Activated CD4-positive, alpha-beta T cell treated with anti-CD3 and anti-CD28 coated beads, Interleukin-2, amount 10 ng/mL, durations not matched to agents 24 days and 14 days (primary cell): ENCODE measurements at places on chromosomes 6 and 20. TPM values are rescaled to one million over a fixed set of nuclear protein-coding genes. Genes with fewer than 3 reads are reported as not detected.

Gene MUCL3
- total RNA-seq = not detected in 2 replicates

Gene SPDEF
- not detected in 2 replicates for total RNA-seq

Gene PLTP
- total RNA-seq = 3.2 and 4.0 TPM in 2 replicates

Gene RRAGD
- 10.6 and 10.9 TPM in 2 replicates for total RNA-seq

Gene HAO1
- total RNA-seq = not detected in 2 replicates

Gene IL20RA
- not detected in 2 replicates for total RNA-seq

Gene ZNF292
- 61.2 and 63.7 TPM in 2 replicates for total RNA-seq

Gene MAS1L
- not detected in 2 replicates for total RNA-seq

Gene CRIP3
- total RNA-seq = 0.43 and 0.79 TPM in 2 replicates

Gene GDAP1L1
- total RNA-seq = not detected in 2 replicates

DNA sequence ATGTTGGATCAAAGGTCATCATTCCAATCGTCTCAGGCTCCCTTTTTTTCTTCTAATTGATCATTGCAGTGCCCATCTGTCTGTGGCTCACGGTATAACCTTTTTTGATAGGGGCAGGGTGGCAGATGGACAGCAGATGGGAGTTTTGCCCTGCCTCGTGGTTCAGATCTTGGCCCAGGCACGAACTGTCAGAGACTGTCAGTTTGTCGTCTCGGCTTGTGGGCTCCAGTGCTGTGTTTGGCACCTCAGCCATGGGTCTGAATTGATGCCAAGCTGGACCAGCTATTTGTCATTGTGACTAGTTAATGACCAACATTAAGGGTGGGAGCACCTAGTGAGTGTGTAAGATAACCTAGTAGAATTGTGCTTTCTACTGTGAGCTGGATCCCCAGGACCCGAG lies 197.6 kb downstream of the PRL start:
- no peak overlapping the region for H3K4me3 ChIP-seq
- peaks cover 3% of the 10 kb centered on the region for H3K4me1 ChIP-seq
- H3K27ac ChIP-seq = no peak overlapping the region
- DNase-seq = no peak
- H3K27me3 ChIP-seq = no peaks in the 10 kb centered on the region

GRCh38 chr6:113104951-113105350 lies 752.2 kb upstream of the MARCKS start:
- no peaks in the 10 kb centered on the region for H3K36me3 ChIP-seq
- H3K4me1 ChIP-seq = no peaks in the 10 kb centered on the region
- no peak overlapping the region for H3K4me3 ChIP-seq
- no peak overlapping the region for H3K27ac ChIP-seq
- DNase-seq = no peak
- H3K27me3 ChIP-seq = no peaks in the 10 kb centered on the region

GRCh38 chr6:136886091-136886490 lies 36.0 kb upstream of the SLC35D3 start:
- no peaks in the 10 kb centered on the region for H3K4me1 ChIP-seq
- H3K36me3 ChIP-seq = no peaks in the 10 kb centered on the region
- H3K4me3 ChIP-seq = no peak overlapping the region
- no peak for DNase-seq
- H3K27me3 ChIP-seq = no peaks in the 10 kb centered on the region

GRCh38 chr20:19659448-19659847 lies 98.6 kb upstream of the RIN2 start:
- no peak overlapping the region for H3K4me3 ChIP-seq
- H3K27me3 ChIP-seq = peaks cover 7% of the 10 kb centered on the region
- no peak overlapping the region for H3K27ac ChIP-seq
- no peaks in the 10 kb centered on the region for H3K4me1 ChIP-seq
- no peak for DNase-seq

DNA sequence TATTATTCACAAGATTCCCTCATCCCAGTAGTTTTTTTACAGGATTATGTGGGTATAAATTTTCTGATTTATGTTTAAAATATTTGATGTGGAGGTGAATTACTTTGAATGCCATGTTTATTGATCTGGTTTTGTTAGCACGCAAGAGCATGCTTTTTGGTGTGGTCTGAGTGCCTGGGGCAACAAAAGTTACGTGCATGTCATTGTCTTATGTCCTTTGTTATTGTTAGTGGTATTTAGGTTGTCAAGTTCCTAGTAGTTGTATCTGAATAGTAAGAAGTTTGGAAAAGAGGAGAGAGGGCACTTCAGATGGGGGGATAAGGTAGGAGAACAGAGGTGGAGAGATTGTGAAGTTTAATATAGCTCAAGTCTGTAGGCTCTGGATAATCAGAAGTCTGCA lies 95.0 kb downstream of the ATRN start:
- no peaks in the 10 kb centered on the region for H3K4me1 ChIP-seq
- no peaks in the 10 kb centered on the region for H3K27me3 ChIP-seq
- H3K36me3 ChIP-seq = peaks cover 2% of the 10 kb centered on the region
- H3K27ac ChIP-seq = no peak overlapping the region
- H3K4me3 ChIP-seq = no peak overlapping the region
- no peak for DNase-seq

- no peaks in the 10 kb centered on the region for H3K36me3 ChIP-seq
- H3K27me3 ChIP-seq = peaks cover 10% of the 10 kb centered on the region
- no peak overlapping the region for H3K4me3 ChIP-seq
- H3K4me1 ChIP-seq = no peaks in the 10 kb centered on the region
- H3K27ac ChIP-seq = no peak overlapping the region
- no peak for DNase-seq
These were observed 44.6 kb upstream of the HDDC2 start for GRCh38 chr6:125346201-125346925.

DNA sequence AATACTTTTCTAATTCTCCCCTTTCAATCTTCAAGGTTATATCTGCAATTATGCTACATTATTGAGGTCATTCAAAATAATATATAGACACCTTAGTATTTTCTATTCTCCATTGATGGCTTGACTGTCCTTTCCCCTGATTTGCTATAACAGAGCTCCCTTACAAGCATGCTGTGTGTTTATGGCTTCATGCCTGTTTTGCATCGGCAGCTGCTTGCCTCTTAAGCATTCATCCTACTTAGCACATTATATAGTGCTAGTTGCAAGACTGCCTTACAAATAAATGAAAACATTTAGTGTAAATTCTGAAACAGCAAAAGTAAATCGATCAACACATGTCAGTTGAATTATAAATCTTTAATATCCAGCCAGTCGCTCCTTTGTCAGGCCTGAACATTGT lies 476.2 kb upstream of the POU3F2 start:
- no peak for DNase-seq
- no peak overlapping the region for H3K27ac ChIP-seq
- H3K4me1 ChIP-seq = no peaks in the 10 kb centered on the region
- H3K27me3 ChIP-seq = no peaks in the 10 kb centered on the region
- no peak overlapping the region for H3K4me3 ChIP-seq

DNA sequence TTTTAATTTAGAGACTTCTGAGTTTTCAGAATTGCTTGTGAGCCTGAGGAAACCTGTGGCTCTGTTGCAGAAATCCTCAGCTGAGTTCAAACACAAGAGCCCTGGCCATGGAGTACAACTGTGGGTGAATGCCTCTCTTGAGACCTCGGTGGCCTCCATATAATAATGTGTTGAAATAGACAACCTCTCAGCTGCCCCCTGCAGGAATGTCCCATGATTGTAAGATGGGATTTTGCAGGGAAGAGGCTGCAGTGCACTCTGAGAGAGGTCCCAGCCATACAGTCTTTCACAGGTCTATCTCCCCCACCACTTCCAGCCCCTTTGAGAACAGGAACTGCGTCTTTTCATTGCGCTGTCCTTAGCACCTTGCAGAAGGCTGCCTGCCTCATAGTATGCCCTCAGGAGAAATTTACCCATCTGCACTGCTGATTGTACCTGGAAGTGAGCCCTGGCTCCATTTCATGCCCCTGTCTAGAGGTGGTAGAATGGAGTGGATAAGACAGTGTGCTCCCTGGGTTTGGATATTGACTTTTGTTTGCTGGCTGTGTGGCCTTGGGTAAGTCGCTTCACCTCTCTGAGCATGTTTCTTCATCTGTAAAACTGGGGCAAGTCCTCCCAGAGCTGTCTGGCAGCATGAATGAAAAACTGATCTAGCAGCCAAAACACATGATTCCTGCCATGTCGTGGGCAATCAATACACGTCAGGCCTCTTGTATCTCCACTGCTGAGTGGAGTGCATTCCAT lies 16.8 kb upstream of the CDH22 start:
- no peaks in the 10 kb centered on the region for H3K4me1 ChIP-seq
- H3K4me3 ChIP-seq = no peak overlapping the region
- DNase-seq = peak; percentile 66

DNA sequence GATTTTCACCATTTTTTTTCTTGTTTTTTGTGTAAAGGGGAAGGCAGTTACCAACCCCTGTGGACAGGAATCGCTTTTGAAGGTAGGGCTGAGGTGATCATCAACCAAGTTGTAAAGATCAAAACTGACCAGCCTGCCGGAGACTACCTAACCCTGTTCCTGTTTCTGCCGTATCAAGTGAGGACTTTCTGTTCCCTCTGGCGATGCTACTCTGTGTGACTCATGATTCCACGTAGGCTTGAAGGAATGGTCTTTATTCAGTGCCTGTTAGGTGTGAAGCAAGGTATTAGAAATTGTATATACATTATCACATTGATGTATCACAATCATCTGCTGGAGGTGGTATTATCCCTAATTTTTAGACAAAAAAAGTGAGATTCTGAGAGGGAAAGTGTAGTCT lies 161.3 kb downstream of the SOX4 start:
- H3K27me3 ChIP-seq = no peaks in the 10 kb centered on the region
- H3K36me3 ChIP-seq = no peaks in the 10 kb centered on the region
- H3K4me3 ChIP-seq = no peak overlapping the region
- H3K27ac ChIP-seq = no peak overlapping the region
- no peak for DNase-seq
- peaks cover 2% of the 10 kb centered on the region for H3K4me1 ChIP-seq

DNA sequence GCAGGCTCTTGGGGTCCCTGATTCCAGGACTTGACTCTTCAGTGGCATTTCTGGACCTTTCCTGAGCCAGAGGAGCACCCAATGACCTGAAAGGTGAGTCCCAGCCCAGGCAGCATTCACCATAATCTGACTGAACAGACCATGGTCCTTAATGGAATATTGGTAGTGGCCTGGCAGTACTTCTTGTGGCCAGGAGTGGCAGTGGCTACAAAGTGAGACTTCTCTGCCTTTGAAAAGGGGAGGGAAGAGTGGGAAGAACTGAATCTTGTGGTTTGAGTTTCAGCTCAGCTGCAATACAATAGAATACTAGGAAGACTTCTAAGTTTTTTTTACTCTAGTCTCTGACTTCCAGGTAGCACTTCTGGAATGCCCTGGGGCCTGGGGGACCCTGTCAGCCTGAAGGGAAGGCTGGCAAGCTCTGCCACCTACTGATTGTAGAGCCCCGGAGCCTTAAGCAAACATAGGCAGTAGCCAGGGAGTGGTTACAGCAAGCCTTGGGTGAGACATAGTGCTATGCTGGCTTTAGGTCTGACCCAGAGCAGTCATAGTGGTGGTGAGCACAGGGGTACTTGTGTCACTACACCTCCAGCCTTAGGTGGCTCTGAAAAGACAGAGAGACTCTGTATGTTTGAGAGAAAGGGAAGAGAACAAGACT lies 674.2 kb upstream of the MANEA start:
- H3K27ac ChIP-seq = no peak overlapping the region
- no peaks in the 10 kb centered on the region for H3K4me1 ChIP-seq
- H3K27me3 ChIP-seq = no peaks in the 10 kb centered on the region
- no peaks in the 10 kb centered on the region for H3K36me3 ChIP-seq
- DNase-seq = no peak
- no peak overlapping the region for H3K4me3 ChIP-seq

DNA sequence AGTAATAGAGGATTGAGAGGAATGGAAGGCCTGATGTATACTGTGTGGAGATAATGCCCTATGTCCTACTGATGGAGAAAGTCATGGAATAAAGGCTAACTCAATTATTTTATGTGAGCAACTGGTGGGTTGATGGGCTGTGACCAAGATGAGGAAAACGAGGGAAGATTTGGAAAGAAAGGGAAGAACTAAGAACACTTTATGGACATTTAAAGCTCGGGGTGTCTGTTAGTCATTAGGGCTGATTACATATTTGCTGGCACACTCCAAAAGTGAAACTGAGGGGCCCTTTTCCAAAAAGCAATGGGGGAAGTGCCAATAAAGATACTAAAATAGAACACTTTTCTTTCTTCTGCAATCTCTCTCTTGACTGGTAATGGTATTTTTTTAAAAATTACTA lies 439.5 kb downstream of the PLCB1 start:
- no peak overlapping the region for H3K4me3 ChIP-seq
- no peaks in the 10 kb centered on the region for H3K36me3 ChIP-seq
- H3K27ac ChIP-seq = no peak overlapping the region
- H3K4me1 ChIP-seq = no peaks in the 10 kb centered on the region

- no peaks in the 10 kb centered on the region for H3K27me3 ChIP-seq
- peaks cover 36% of the 10 kb centered on the region for H3K36me3 ChIP-seq
- no peak overlapping the region for H3K27ac ChIP-seq
- H3K4me1 ChIP-seq = peaks cover 17% of the 10 kb centered on the region
- H3K4me3 ChIP-seq = no peak overlapping the region
- DNase-seq = no peak
These were observed 67.2 kb downstream of the DHX35 start for GRCh38 chr20:39029364-39029763.

- no peaks in the 10 kb centered on the region for H3K4me1 ChIP-seq
- no peak overlapping the region for H3K27ac ChIP-seq
- peaks cover 9% of the 10 kb centered on the region for H3K27me3 ChIP-seq
- H3K4me3 ChIP-seq = no peak overlapping the region
- H3K36me3 ChIP-seq = no peaks in the 10 kb centered on the region
These were observed 104.7 kb downstream of the OPRM1 start for GRCh38 chr6:154143753-154144152.

- no peak for DNase-seq
- no peaks in the 10 kb centered on the region for H3K27me3 ChIP-seq
- H3K4me3 ChIP-seq = no peak overlapping the region
- H3K4me1 ChIP-seq = no peaks in the 10 kb centered on the region
- H3K27ac ChIP-seq = no peak overlapping the region
These were observed 833.6 kb upstream of the FLRT3 start for GRCh38 chr20:15171016-15171415.

- no peaks in the 10 kb centered on the region for H3K27me3 ChIP-seq
- DNase-seq = no peak
- H3K27ac ChIP-seq = no peak overlapping the region
- H3K4me3 ChIP-seq = no peak overlapping the region
These were observed 193.5 kb downstream of the UBE3D start for GRCh38 chr6:82872185-82872584.
